ENCODE measurements at places on chromosomes 5 and 9.
A peak's percentile ranks its signal among the peaks of the same experiment; 100 is the strongest.

GRCh38 chr9:14395317-14396082 is 81.6 kb upstream of the NFIB start:
- DNase-seq: no peak

DNA sequence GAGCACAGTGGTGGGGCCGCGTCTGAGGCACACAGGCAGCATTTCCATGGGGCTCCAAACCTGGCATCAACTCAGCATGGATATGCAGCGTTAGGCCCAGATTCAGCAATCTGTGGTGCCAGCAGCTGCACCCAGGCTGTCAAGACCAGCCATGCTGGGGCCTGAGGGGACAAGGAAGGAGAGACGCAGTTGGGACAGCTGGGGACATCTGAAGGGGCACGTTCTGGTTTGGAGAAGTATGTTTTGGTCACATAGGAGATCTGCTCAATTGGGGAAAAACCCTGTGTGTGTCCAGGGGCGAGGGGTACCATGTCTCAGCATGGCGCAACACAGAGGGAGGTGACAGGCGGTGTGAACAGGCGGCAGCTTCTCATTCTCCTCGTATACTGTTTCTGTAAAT is 66.6 kb upstream of the ECM2 start:
- no peak for DNase-seq

DNA sequence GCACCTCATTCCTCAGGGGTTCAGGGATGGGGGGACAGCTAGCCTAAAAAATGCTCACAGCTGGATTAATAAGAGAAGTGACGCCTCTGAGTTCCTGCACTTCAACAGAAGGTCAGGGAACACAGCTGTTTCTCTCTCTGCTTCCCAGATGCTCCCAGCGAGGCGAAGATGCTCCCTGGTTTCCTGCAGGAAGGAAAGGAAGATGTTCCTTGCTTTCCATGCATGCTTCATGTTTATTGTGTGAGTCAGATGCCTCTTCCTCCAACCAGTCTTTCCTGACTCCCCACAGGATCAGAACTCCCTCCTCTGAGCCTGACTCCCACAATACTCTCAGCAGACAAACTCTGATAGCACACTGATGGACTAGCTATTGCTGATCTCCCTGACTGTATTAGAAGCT is 71.9 kb downstream of the MFAP3 start:
- no peak for DNase-seq

- DNase-seq: no peak
These were observed 283.7 kb downstream of the CSNK1G3 start for GRCh38 chr5:123795688-123796087.

- no peak for DNase-seq
These were observed 3.2 kb downstream of the NKD2 start for GRCh38 chr5:1011741-1012312.

DNA sequence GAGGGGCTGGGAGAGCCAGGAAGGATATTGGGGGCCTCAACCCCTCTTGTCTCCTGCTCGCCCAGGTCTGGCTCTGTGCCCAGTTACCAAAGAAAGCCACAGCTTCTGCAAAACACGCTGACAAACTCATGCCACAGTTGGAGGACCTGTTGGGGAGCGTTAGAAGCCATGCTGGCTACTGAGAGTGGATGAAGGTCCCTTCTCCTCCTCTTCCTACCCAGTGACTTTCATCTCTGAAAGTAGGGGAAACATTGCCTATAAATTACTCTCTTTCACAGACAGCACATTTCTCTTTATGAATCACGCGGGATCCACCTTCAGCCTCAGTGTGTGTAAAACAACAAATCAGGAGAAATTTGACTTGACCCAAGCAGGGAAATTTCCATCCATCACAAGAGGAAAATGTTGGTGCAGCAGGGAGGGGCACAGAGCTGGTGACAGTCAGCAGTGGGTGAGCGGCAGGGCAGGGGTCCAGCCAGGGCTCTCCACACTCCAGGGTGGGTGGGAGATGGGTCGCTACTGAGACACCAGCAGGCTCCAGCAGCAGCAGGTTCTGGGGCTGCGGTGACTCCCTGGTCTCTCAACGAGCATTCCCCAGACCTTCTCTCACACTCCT is 181.9 kb downstream of the FGF18 start:
- no peak for DNase-seq

DNA sequence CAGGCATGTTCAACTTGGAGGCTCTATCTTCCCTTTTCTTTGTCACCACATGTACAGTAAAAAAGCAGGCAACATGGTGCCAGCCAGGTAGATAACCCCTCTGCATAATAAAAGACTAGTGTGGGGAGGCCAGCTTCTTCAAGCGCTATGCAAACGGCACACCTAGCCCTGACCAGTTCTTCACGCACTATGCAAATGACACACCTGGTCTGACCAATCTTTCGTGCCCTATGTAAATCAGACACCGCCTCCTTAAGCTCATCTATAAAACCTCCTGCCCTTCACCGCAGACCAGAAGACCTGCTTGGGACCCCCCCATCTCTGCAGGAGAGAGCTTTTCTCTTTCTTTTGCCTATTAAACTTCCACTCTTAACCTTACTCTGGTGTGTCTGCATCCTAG is 28.1 kb upstream of the UGCG start:
- no peak for DNase-seq

GRCh38 chr5:26482076-26482809 is 556.1 kb downstream of the CDH9 start:
- no peak for DNase-seq

DNA sequence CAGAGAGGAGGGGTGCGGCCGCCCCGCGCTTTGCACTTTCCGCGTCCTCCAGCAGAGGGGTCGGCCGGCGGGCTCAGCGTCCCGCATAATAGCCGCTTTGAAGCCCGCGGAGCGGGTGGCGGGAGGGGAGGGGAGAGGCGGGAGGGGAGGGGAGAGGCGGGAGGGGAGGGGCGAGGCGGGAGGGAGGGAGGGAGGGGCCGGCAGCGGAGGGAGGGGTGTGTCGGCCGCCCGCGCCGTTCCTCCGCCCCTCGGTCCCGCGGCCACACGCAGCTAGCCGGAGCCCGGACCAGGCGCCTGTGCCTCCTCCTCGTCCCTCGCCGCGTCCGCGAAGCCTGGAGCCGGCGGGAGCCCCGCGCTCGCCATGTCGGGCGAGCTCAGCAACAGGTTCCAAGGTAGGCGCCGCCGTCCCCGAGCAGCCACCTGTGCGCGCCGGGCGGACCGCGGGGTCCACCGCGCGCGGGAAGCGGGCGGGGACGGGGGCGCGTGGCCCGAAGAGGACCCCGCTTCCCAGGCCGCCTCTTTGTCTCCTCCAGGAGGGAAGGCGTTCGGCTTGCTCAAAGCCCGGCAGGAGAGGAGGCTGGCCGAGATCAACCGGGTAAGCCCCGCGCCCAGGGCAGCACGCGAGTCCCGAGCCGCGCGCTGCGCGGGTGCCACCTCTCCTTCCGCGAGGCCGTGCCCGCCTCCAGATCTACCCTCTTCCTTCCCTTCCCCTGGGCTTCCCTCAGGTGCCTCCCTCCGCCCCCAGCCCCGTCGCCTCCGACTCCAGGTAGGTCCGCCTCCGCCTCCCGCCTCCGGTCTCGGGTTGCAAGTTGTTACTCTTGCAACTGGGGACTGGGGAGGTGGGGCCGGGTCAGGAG is at the start of gene AIF1L:
Gene AIF1L, plus strand, starts transcription at position 263 of the 857 bp plus-strand sequence. Its CDS starts 99 bp downstream, at position 362.
- no peak for DNase-seq

GRCh38 chr5:90718387-90718786 is 159.8 kb downstream of the ADGRV1 start:
- DNase-seq: no peak

- no peak for DNase-seq
These were observed 495 bp downstream of the OSTF1 start for GRCh38 chr9:75088646-75089372.

DNA sequence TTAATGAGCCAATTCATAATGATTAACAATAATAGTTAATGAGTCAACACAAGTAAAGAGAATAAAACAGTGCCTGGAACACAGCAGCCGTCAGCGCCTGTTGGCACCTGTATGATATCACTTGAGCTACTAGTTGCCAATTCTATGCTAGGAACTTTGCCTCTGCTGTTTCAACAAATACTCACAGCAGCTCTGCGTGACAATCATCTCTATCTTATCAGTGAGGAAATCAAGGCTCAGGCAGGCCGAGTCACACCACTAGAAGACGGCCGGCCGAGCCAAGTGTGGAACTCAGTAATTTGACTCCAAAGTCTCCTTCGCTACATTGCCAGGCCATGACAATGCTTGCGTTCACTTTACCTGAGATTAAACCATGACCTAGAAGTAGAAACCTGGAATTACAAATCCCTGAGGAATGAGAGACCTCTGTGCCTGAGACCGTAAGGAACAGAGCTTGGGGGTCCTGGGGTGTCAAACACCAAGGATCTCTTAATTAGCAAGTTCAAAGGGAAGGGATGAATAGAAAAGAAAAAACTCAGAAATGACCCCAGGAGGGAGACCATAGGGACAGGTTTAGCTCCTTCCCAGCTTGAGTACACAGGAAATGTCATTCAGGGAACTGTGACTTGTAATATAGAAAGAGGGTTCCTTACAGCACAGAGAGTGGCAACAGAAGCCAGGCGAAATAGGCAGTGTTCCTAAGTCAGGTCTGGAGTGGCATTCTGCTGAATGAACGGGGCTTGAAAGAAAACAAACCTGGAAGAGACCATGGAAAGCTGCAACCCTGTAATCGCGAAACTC is 109.1 kb downstream of the SUSD1 start:
- no peak for DNase-seq

- DNase-seq: no peak
These were observed 53.7 kb downstream of the ZNF622 start for GRCh38 chr5:16411741-16412455.

DNA sequence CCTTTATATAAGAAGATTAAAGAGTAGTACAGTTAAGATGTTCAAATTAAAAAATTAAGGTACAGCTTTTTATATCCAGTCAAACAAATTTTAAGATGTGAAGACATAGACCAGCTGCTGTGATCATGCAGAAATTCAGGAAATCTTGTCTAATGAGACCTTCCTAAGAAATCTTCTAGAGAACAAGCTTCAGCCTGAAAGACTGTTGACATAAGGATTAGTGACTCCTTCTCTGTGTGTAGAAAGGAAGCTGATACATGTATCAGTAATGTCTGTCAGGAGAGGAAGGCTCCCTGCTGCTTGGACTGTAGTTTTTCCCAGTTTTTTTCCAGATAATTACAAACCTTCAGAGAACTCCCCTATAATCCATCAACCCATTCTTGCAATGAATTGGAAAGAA is 75.8 kb upstream of the PCSK5 start:
- DNase-seq: no peak

DNA sequence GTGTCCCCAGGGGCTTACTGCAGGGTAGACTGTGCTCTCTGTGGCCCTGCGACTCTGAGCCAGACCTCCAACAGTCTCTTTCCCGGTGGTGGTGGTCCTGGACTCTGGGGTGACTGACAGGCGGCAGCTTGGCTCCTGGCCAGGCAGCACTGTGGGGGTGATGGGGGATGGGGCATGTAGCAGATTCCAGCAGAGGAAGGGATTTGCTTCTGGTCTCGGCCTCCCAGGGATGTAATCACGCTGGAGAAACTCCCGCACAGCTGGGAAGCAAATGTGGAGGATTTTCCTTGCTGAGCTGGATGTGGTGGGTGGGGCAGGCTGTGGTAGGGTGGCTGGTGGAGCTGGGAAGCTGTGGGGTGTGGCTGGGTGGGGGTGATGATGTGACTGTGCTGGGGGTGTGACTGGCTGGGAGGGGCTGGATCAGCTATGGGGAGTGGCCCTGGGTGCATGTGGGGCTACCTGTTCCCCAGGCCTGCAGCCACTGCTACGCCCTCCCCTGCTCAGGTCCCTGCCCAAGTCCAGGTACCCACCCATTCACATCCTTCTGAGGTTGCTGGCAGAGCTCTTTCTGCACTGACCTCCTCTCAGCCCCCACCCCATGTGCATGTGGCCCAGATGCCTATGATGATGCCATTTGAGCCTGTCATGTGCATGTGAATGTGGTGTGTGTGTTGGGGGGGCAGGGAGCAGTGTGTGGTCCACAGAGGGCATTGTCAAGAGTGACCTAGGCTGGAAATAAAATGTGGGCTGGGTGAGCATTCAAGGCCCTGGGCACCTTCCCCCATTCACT is 3.8 kb downstream of the NDST1 start:
- peak; percentile 35 for DNase-seq

GRCh38 chr9:127451858-127452656 is 747 bp downstream of the LRSAM1 start:
- DNase-seq: peak; percentile 67

DNA sequence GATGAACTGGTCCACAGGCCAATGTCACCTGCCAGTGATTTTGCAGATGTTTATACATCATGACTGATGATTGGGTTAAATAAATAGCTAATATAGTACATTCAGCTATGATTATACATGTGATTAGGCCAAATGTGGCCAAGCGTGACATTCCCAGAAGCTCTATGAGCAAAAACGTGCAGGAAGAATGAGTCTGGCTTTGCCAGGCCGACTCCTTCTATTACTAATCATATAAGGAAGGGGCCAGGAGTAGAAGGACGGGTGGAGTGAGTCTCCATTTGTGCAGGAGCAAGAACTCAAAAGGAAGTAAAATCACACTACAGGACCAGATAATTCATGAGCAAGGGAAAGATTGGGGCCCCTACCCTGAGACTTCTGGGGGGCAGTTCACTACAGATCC is 178.2 kb downstream of the ROR2 start:
- DNase-seq: no peak

DNA sequence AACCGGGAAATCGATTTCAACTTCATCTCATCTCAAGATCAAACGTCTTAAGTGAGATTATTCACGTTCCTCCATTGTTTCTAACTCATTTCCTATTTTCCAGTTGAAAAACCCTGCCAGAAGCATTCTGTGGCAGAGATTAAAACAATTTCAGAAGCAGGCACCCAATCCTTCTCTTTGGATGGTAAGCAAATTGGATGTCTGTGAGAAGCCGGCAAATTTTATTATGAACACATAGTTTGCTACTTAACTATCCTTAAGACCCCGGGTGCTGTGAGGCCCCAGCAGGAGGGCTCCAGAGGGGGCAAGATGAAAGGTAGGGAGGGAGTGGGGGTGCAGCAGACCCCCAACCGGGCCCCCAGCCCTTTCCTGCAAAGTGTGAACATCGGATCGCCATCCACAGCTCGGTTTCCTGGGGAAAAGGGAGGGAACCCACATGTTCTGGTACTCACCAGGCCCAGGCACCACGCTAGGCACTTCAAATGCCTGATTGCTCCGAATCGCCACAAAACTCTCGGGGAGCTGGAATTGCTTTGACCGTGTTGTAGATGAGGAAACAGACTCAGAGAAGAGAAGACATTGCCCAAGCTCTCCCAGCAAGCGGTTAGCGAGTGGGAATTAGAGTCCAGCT is 167.1 kb upstream of the MVB12B start:
- no peak for DNase-seq

DNA sequence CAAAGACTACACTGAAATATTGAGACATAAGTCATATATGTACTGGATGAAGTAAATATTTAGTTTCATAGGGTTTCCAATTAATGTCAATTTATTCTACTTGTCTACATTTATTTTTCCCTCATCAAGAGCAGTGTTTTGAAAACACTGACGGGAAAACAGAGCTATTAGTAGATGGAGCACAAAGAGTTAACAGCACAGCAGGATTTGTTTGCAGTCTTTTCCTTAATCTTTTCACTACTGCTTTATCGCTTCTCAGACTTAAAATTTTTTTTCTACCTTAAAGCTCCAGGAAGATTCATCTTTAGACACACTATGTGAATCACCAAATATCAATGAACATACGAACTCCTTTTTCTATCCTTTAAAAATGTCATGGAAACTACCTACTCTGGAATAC is 25.6 kb downstream of the PGGT1B start:
- DNase-seq: no peak

- no peak for DNase-seq
These were observed 20.0 kb downstream of the KIAA1191 start for GRCh38 chr5:176341325-176342157.

Measured in SW 1271 (cell line).